ENCODE measurements at places on chromosomes 6 and 20.

- DNase-seq = no peak
These were observed 211.0 kb downstream of the LRFN2 start for GRCh38 chr6:40376113-40376650.

DNA sequence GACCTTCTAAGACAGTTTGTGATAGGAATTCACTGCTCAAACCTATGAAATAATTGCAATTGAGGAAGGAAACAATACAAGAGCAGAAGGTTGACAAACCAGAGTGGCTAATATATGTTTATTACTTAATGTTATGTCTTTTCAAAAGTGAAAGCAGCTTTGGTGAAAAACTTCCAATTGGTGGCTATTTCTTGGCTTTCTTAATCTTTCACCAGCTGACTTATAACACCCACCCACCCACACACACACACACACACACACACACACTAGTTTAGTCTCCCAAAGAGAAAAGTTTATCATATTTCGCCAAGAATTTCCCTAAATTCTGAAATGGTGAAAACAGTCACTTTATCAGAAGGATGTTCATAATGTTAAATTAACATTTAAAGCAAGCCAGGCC lies 583.5 kb downstream of the EYS start:
- DNase-seq = no peak

- DNase-seq = no peak
These were observed 47.4 kb downstream of the PDE10A start for GRCh38 chr6:165615636-165616035.

- no peak for DNase-seq
These were observed 162.6 kb downstream of the FAM83B start for GRCh38 chr6:55009131-55009530.

GRCh38 chr20:21241406-21241805 lies 61.7 kb upstream of the XRN2 start:
- no peak for DNase-seq
